ENCODE measurements at places on chromosomes 7 and 10. TPM values are rescaled to one million over a fixed set of nuclear protein-coding genes. Genes with fewer than 3 reads are reported as not detected.

GRCh38 chr7:139620676-139621344 is 97.3 kb downstream of the CLEC2L start:
- no peak for DNase-seq

GRCh38 chr7:30652132-30652531 is 30.1 kb downstream of the CRHR2 start:
- DNase-seq, result no peak

GIMAP4 gene
- 12.0 TPM for total RNA-seq

- DNase-seq, result no peak
Measured at GRCh38 chr7:151081170-151082101, 827 bp upstream of the FASTK start.

- no peak for DNase-seq
Measured at GRCh38 chr10:96642973-96643372, 56.2 kb upstream of the TM9SF3 start.

IL15RA gene
- 26.5 TPM for total RNA-seq

- no peak for DNase-seq
Measured at GRCh38 chr7:70215491-70215890, 617.2 kb downstream of the AUTS2 start.

- no peak for DNase-seq
Measured at GRCh38 chr10:9009505-9009904, 955.0 kb downstream of the GATA3 start.

GRCh38 chr10:70692043-70692603 is 19.8 kb downstream of the ADAMTS14 start:
- no peak for DNase-seq

DNA sequence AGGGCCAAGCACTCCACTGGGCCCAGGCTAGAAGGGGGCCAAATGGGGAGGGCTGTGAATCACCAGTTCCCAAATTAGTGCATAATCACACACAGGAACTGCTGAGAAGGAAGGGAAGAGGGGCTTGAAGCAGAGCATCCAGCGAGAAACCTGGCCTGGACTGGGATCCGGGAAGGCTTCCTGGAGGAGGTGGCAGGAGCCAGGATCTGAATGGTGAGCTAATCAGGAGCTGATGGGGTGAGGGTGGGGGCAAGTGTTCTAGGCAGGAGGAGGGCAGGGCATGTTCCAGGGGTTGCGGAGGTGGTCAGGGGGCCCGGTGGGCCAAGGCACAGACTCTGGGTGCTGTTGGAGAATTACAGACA is 12.6 kb downstream of the PWWP2B start:
- no peak for DNase-seq

DNA sequence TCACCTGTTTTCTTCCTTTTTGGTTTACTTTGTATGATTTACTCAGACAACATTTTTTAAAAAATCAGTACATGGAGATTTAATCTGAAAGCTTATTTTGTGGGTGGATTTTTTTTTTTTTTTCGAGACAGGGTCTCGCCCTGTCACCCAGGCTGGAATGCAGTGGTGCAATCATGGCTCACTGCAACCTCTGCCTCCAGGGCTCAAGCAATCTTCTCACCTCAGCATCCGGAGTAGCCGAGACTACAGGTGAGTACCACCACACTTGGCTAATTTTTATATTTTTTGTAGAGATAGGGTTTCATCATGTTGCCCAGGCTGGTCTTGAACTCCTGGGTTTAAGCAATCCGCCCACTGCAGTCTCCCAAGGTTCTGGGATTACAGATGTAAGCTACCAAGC is 2.5 kb downstream of the GSTO1 start:
- DNase-seq, result no peak

- DNase-seq, result no peak
Measured at GRCh38 chr10:94199565-94199964, 163.2 kb downstream of the NOC3L start.

DNA sequence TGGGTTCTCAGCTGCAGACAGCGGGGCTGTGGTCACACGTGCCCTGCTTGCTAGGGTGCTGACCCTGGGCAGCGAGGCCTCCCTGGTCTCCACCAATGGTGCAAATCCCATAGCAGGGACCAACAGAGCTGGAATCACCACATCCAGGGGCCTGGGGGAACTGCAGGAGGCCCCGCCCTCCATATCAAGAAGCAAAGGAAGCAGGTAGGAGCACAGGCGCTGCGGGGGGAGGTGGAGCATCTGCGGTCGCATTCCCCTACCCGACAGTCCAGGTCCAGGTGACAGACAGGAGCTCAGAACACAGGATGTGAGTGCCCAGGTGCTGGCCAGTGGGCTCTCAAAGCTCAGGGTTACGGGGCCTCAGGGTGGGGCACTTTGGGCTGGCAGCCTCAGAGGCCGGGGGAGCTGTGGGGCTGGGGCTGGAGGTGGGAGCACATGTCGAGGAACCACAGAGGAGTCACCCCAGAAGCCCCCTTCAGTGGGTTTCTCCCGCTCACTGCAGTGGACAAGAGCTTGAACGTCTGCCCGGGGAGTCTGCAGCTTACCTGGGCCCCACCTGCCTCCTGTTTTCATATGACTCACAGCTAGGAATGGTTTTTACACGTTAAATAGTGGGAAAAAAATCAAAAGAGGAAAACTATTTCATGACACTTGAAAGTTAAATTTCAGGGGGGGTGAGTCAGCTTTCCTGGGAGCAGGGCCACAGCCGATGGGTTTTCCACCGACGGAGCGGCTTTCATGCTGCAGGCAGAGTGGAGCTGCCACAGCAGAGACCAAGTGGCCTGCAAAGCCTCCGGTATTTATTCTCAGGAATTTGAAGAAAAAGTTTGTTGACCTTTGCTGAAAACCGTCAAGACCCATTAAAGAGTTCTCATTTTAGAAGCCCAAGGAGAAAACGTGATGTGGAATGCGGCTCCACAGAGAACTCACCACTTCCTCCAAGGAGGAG is 148.7 kb upstream of the PPP2R2D start:
- no peak for DNase-seq

DNA sequence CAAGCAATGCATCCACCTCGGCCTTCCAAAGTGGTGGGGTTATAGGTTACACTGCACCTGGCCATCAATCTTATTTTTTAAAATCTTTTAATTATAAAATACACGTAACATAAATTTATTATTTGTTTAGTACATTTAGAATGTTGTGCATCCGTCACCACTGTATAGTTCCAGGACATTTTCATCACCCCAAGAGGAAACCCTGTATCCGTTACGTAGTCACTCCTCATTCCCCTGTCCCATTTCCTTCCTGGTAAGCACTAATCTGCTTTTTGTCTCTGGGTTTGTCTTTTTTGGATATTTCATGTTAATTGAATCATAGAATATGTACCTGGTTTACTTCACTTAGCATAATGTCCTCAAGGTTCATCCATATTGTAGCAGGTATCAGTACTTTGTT is 51.2 kb downstream of the MAPK8 start:
- DNase-seq, result no peak

DNA sequence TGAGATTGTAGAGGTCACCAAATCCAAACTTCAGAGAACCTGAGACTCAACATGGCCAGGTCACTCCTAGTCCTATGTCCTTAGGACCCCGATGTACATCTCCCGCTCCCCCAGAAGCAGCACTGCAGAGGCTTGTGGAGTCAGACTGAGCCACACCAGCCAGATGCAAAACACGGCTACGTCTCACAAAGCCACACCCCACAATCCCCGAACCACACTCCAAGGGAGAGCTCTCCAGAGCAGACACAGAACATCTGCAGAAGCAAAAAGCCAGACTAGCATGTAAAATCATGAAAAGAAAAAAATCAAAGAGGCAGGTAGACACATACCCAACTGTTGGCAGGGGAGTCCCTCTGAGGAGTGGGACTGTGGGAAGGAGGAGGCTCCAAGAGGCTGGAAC is 104.9 kb downstream of the CTBP2 start:
- DNase-seq, result no peak

PNPLA8 gene
- 28.1 TPM for total RNA-seq

ARHGAP22 gene
- 2.6 TPM for total RNA-seq

- no peak for DNase-seq
Measured at GRCh38 chr10:102605712-102606111, 38.6 kb upstream of the TRIM8 start.

GRCh38 chr10:72375585-72375984 is 20.9 kb upstream of the DNAJB12 start:
- DNase-seq, result no peak

DNA sequence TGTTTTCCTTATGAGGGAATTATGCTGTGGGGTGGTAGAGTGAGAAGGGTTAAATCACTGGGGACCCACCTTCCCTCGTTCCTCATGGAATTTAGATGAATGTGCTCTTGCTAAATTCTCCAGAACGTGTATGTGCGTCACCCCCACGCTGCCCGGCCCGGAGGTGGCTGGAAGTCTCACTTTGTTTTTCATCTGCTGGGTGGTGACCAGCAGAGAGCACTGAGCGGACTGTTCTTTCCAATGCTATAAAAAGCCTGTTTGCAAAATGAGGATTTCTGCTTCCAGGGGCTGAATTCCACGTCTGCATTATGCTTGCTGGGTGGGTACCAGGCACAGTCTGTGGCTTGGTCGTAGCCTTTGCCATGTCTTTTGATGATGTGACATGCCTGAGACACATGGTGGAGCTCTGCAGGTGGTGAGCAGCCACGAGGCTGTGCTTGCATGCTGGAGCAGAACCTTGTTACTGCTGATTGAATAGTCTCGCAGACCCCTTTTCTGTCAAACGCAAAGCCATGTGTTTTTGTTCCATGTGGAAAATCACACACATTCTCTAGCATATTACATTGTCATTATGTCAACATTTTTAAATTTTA is 31.9 kb upstream of the INSYN2A start:
- DNase-seq, result no peak

- DNase-seq, result no peak
Measured at GRCh38 chr7:90677486-90678404, 81.6 kb downstream of the CDK14 start.

DNA sequence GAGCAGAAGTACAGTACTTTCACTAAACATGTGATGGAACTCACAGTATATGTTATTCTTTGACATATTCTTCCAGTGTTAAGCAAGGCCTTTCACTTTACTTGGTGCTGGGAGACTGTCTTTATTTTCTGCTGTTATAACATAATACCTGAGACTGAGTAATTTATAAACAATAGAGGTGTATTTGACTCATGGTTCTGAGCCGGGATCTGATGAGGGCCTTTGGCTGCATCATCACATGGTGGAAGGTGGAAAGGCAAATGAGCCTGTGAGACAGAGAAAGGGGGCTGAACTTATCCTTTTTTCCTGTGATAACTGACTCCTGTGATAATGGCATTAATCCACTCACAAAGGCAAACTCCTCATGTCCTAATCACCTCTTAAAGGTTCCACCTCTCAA is 1.4 kb downstream of the SUPV3L1 start:
- DNase-seq, result no peak

DNA sequence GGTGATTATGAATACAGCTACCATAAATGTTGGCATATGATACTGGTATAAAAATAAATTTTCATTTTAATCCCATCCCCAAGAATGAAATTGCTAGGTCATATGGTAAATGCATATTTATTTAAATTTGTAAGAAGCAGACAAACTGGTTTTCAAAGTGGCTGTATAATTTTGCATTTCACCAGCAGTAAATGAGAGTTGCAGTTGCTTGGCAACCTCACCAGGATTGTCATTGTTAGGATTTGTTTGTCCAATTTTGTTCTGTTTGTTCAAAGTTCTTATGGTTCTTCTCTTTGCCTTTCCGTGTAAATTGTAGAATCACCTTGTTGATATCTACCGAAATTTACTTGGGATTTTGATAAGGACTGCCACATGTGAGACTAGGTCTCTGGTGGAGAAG is 237.4 kb downstream of the OTUD1 start:
- DNase-seq, result no peak

NXPH1 gene
- not detected for total RNA-seq

All from suprapubic skin (tissue), 4 donors.